Left lobe of liver (tissue), 2 donors: ENCODE measurements at places on chromosomes 3 and 15.

GRCh38 chr3:50126287-50127211 lies 28.6 kb upstream of the SEMA3F start:
- DNase-seq: no peak

GRCh38 chr3:9045371-9045770 lies 82.1 kb upstream of the RAD18 start:
- DNase-seq: no peak

- DNase-seq: no peak
These were observed 283.1 kb downstream of the NEK10 start for GRCh38 chr3:27085829-27086730.

DNA sequence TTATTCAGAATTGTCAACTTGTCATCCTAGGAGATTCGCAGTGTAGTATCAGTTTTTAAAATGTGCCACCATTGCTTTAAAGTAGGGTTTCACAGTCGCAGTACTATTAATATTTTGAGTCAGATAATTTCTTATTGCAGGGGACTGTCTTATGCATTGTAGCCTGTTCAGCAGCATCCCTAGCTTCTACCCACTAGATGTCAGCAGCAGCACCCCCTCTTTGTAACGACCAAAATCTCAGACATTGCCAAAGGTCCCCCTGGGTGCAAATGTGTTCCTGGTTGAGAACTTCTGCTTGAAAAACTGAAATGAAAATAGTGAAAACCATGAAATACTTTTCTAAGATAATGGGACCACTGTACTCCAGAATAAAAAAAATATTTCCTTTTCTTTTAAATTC lies 474.8 kb downstream of the CNTN3 start:
- DNase-seq: no peak

GRCh38 chr15:46091860-46092450 lies 457.1 kb downstream of the SQOR start:
- no peak for DNase-seq

DNA sequence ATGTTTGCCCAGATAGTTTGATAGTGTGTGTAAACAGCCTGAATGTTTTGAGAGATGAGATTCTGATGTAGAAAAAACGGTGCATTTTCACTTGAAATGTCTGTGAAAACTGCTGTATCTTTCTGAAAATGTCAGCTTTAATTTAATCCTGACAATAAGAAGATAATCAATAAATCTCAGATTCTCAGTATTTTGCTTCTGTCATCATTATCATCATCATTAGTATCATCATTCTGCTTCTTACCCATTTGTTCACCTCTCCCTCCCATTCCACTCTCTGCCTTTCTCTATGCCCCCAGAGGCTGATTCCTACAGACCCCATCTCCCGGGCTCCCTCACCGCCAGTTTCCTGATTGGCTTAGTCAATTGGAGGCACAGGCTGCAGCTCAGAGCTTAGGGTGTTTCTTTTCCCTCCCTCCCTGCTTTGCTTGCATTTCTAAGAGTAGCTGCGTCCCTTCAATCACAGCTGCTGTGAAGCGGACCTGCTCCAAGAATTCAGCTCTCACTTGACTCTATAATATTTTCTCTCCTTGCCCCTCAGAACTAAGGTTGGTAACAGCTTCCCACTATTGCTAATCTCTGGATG lies 8.2 kb upstream of the SNTN start:
- DNase-seq: no peak

GRCh38 chr3:161915418-161915750 lies 418.8 kb downstream of the OTOL1 start:
- no peak for DNase-seq

GRCh38 chr15:96345560-96346399 lies 15.3 kb downstream of the NR2F2 start:
- DNase-seq: peak; percentile 72
